ENCODE measurements at places on chromosomes 1 and 21.

- DNase-seq = no peak
These were observed 194.5 kb upstream of the PLD5 start for GRCh38 chr1:242718967-242719366.

DNA sequence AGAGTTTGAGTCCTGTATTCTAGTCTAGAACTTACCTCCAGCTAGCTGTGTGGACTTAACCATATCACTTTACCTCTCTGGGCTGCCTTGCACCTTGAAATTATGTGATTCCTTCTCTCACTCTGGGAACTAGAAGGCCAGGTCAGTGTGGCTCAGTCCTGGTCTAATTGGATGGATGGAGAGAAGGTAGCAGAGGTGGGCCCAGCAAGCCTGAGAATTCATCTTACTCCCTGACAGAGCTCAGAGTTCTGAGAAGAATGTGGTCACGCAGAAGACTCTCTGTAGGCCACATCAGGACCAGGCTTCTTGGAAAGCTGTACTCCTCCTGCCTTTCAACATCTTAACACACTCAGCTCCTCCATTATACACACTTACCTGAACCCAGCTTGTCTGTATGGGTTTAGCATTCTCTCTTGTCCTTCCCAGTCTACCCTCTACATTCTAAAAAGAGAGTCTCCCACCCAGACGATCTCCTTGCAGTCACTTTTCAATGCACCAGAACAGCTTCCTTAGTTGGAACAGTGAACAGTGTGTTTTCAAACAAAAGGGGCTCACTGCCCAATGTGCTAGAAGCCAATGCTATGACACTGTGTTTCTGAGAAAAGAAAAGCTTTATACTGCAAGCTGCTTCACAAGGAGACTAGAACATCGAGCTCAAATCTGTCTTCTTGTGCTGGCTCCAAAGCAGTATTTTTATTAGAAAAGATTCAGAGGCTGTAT, 60.5 kb downstream of the CAPN9 start:
- no peak for DNase-seq

DNA sequence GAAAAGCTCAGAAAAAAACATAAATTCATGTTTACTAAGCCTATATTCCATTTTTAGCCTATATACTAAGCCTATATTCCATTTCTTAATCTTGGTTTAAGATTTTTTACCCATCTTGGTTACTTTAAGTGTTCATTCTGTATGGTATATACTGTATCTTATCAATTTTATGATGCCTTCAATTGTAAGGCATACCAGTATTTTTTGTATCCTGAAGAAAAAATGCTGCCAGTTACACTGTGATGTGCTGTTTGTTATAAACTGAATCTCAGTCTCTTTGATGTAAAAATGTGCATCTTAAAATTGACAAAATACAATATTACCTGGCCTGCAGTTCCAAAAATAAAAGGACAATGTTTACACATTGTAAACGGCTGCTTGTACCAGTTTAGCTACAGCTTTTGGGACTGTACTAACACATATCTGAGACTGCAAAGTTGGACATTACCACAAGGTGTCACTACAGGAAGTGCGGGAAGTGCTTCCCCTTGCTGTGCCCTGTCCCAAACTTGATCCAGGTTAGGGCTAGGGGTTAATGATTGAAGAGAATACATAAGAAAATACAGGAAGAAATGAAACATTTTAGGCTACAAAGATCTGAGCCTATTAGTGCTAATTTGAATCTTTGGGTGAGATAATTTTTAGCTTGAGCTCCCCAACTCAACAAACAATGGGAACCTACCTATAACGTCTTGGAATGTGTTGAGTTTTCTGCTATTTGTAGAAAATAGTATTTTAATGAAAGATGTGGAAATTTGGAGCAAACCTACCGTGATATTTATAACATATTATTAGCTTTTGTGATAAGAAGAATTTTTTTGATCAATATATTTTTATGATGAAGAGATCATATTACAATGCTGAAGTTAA, 108.9 kb downstream of the LBR start:
- DNase-seq = no peak

DNA sequence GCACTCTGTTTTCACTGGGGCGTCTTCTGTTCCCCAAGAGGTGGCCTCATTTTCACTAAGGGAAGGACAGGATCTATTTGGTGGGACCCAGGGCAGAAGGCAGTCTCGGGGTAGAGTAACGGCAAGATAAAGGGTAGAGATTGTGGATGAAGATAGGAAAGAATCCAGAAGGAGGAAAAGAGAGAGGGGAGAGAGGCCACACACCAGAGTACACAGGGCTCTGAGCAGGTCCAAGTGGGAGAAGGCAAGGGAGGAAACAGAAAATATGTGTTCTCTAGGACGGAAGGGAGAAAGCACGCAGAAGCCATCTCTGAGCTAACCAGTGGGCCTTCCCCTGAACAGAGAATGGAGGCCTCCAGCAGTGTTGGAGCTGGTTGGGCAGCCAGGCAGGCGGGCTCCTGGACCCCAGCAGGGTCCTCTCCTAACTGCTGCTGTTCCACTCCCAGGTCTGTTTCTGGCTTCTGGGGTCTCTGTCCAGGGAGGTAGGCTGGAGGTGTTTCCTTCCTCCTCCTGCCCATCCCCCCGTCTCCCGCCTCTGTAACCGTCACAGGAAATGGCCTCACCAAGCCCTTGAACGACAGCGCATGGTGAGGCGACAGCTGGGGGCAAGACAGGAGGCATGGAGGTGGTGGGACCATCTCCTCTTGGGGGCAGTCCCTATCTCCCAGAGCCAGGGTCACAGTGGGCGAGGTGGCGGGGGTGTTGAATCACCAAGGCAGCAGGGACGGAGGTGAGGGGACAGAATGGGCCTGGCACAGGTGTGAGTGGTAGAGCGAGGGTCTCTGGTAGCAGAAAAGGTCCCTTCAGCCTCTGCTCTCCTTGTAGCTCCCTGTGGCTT, 649 bp downstream of the PTPN7 start:
- DNase-seq = no peak

- DNase-seq = no peak
These were observed 14.5 kb downstream of the SLC25A33 start for GRCh38 chr1:9553736-9554144.

GRCh38 chr1:222275729-222276465, 272.0 kb downstream of the HHIPL2 start:
- DNase-seq = no peak

DNA sequence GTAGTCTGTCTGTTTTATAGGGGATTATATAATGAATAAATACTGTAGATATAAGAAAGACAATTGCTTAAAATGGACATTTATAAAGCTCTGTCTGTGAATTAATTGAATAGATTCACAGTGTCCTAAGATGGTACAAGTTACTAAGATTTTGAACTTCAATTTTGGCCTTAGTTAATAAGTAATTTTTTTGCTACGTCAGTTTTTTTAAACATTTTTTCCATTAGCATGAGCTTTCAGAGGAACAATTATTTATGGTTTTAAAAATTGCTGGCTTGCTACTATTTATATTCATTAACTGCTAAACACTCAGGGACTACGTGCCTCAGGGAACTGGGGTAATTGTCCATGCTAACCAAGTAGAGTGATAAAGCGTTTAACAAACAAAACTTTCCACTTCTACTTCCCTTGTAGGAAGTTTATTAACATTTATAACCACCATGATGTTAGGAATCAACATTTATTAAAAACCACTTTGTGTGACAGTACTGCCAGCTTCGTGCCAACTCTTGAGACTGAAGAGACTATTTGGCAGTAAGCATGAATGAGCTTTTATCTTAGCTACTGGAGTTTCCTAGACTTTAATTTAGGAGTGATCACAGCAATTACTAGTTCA, 65.4 kb upstream of the PTGS2 start:
- DNase-seq = no peak

DNA sequence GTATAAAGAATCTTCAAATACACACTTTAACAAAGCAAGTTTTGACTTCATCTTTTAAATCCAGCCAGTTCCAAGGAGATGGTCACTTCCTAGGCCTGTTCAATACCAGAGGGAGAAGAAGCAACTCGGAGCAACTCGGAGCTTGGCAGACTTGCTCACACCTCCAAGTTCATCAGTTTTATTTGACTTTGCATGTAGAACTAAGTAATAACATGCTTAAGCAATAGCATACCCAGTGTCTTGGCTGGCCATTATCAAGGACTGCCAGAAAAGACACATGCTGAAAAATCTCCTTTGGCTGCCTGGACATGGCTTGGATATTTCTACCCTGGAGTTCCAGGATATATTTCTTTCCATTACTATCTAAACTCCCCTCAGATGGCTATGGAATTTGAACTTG, 52.6 kb downstream of the GNG12 start:
- no peak for DNase-seq

- peak; percentile 0 for DNase-seq
These were observed at the start of gene HOOK1 for GRCh38 chr1:59814901-59815825. TSS of gene HOOK1 (plus strand) at chr1:59814949. CDS start at chr1:59815118, 169 bp downstream.

GRCh38 chr1:41616563-41616962, 132.1 kb upstream of the EDN2 start:
- no peak for DNase-seq

DNA sequence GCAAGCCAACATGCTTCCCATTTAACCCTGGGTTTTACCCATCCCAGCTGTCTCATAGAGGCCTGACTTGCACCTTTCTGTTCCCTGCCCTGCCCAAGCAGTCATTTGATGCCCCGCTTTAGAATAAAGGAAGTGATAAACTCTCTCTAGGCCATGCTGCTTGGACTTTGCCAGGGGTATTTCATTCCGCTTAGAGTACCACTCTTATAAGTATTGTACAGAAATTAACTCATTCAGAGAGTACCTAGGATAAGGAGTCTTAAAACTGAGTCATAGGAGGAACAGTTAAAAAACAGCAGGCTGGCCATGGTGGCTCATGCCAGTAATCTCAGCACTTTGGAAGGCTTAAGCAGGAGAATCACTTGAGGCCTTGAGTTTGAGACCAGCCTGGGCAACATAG, 21.0 kb upstream of the LYST start:
- DNase-seq = no peak

DNA sequence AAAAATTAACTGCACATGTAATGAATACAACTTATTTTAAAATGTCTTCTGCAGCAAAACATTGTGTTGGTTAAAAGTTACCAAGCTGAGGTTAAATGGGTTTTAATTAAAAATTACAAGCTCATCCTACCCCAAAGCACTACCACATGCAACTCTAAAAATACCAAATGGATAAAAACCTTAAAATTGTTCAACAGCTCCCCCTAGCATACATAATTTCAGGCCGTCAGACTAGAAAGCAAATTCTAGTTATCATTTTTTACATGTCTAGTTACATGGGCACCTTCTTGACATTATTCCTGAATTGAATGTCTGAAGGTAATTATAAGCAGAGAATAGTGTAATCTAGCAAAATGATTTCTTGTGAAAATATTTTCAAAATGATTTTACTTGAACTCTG, 176.5 kb downstream of the C1orf21 start:
- no peak for DNase-seq

GRCh38 chr1:74523873-74524480, 11.6 kb upstream of the LRRC53 start:
- no peak for DNase-seq

DNA sequence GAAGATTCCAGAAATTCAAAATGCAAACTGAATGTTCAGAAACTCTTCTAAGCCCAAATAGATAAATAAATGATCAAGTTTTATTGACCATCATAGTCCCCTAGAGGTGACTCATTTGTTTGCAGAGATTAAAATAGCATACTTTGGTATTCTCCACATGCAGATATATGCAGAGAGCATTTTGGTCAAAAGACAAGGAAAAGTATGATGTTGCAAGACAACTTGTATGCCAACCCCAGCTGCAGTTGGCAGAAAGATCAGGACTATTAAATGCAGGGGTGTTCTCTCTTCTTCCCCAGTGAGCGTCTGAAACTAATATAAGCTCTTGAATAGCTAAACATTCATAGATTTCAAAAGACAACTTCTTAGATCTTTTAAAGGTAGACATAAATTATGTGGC, 404.9 kb downstream of the LTN1 start:
- DNase-seq = no peak

DNA sequence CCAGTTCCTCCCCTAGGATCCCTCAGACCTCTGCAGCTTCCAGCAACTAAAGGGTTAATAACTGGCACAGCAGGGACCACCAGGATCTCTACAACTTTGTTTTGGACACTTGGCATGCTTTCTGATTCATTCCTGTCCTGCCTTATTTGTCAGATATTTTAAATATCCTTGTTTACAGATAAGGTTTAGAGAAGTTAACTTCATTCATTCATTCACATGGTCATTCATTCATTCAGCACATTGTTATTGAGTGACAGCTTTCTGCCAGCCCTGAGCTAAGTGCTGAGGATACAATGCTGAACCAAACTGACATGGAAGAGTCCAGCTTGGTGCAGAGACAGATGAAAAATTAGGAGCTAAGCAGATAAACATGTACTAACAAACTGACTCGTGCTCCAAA, 8.8 kb upstream of the PHC2 start:
- no peak for DNase-seq

DNA sequence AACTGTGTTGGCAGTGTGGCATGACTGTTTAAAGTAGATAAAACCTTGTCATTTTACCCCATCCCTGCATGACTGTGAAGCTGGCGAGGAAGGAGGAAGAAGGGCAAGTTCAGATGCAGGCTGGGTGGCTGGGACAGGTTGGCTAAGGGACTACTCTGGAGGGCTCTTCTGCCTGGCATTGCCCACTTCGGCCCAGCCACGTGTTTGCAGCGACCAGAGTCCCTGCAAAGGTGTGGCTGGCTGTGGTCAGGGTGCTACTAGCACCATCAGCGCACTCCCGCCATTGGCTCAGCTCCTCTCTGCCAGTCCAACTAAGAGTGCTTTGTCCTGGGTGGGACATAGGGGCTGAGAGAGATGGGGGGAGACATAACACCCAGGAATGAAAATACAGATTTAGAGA, 7.2 kb downstream of the C1orf115 start:
- DNase-seq = no peak

GRCh38 chr21:45034556-45035476, 39.6 kb upstream of the ADARB1 start:
- DNase-seq = no peak

DNA sequence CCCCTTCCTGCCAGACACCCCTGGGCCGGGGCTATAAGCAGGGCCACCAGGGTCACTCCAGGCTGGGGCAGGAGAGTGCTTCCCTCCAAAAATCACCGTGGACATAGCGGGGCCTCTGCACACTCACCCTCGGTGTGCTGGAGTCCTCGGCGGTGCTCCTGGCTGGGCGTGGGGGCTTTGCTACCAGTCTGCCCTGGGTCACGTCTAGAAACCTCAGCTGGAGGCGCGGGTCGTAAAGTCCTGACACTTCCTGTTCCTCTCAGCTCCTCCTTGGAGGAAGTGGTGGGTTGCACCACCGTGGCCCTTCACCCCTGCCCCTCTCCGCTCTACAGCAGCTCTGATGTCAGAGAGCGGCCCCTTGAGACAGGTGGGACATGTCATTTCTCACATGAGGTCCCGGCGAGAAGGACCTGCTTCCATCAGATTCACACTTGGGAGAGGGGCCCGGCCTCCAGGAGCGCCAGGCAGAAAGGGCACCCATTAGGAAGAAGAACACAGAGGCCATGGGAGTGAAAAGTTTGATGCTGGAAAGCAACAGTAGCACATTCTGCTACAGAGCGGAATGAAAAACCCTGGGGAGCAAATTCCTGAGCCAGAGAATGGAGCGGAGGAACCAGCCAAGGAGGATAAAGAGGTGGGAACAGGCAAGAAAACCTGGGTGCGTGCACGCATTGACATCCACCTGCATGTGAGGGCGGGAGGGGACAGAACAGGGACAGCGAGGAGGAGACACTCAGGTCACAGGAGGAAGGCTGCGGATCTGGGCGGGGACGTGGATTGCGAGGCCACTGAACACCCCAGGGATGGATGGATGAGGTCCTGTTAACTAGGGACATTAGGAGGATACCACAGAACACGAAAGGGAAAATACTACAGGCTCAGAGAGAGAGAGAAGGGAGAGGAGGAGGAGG, at the start of gene ITGB2:
TSS of gene ITGB2 (minus strand) at position 206 of the 911 bp plus-strand sequence. CDS start 10,117 bp downstream, outside the sequence.
- DNase-seq = no peak
